ENCODE measurements at places on chromosomes 12 and 14.

- DNase-seq: no peak
Observed at GRCh38 chr14:75375983-75376382, 51.8 kb upstream of the JDP2 start.

- no peak for DNase-seq
Observed at GRCh38 chr12:104513681-104514080, 56.9 kb downstream of the CHST11 start.

DNA sequence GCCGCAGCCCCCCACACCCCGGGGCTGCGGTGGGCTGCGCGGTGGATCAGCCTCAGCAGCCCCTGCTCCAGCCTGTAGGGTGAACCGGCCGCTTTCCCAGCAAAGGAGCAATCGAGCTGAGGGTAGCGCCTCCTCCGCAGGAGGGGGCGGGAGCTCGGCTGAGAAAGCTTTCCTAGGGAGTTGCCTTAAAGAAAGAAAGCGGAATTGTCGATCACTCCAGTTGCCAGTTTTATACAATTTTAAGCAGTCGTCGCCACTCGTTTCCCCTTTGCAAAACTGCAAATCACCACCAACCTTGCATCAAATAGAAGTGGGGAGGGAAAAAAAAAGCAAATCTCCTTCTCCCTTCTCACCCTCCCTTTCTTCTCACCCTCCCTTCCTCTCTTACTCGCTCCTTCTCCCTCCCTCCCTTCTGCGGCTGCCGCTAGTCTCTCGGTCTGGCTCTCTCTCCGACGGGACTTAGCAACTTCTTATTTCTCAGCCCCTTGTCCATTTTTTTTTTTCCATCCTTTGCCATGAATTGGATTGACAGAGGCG, at the start of gene PDE3A:
PDE3A (plus strand) TSS at position 424 of the 537 bp plus-strand sequence. CDS start 748 bp downstream, outside the sequence.
- DNase-seq: no peak

DNA sequence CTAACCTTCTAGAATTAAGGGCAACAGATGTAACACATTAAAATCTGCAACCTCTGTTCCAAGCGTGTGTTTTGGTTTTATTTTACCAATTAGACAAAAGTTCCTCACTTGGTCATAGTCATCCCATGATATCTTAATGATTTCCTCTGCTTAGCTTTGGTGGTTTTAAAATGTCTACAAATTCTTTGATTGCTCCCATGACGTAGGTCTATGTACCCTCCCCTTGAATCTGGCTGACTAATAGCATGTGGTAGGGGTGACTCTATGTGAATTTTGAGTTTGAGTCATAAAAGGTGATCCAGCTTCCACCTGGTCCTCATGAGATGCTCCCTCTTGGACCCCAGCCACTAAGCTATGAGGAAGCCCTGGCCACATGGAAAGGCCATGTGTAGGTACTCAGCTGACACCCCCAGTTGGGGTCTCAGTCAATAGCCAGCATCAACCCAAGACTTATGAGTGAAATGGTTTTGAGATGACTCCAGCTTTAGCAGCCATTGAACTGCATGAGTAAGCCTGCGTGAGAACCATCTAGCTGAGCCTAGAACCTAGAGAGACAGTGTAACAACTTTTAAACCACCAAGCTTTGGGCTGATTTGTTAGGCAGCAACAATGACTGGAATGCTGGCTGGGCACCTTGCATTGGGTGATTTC, 247.1 kb downstream of the MSRB3 start:
- no peak for DNase-seq

- no peak for DNase-seq
Observed at GRCh38 chr14:33986804-33987203, 35.9 kb upstream of the EGLN3 start.

- DNase-seq: no peak
Observed at GRCh38 chr14:71231521-71232393, 324.5 kb downstream of the PCNX1 start.

DNA sequence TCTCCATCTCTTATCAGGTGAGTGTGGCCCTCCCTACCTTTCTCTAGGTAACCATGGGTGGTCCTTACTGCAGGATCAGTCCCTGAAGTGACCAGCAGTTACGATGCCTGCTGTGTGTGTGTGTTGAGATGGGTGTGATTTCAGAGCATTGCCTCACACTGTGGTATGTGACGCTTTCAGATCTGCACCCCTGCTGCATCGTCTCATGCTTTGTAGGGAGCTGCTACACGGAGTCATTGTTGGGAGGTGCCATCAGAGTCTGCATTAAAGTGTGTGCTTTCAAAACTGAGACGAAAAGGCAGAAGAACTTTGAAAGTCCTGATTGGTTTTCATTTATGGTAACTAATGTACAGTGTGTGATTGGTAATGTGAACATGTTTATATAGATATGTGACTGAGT, 150.5 kb downstream of the PELI2 start:
- no peak for DNase-seq

GRCh38 chr14:59664741-59665140, 88.1 kb upstream of the CCDC175 start:
- DNase-seq: no peak

DNA sequence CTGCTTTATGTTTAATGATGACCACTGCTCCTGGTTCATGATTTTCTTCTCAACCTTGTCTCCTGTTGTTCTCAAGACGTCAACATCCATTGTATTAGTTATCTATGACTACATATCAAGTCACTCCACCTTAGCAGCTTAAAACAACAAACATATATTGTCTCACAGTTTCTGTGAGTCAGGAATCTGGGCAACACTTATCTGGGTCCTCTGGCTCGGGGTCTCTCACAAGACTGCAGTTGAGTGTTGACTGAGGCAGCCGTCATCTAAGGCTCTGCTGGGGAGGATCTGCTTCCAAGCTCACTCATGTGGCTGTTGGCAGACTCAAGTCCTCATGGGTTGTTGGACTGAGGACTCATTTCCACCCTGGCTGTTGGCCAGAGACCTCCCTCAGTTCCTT, 27.3 kb upstream of the FRS2 start:
- no peak for DNase-seq

DNA sequence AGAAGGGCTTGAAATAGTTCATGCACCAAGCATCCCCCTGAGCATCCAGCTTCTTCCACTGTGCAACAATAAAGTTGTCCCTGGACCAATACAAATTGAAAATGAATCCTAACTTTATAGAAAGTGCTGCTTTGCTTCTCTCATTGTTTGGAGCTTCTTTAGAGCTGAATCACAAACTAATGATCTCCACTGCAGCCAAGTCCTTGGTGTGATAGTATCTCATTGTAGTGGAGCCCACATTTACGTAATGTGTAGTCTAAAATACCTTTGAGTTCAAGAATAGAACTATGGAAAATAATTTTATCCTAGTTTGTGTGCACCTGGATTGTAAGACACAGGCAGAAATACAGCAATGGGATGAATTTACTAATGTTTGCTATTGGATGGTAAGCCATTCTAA, 319.9 kb downstream of the EGLN3 start:
- DNase-seq: no peak

DNA sequence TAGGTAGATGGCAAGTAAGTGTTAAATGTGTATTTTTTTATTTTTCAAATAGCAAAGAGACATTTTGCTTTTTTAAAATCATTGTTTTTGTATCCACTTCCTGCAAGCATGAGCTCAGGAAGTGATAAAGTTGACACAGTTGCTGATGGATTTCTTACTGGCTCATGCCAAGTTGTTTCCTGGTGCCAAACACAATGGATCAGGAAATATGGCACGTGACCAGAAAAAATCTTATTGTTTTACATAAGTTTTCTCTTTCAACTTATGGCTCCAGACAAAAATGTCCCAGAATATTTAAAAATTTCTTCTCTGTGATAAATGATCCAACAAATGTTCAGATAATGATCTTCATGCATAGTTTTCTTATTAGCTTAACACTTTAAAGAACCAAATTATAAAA, 1279.1 kb upstream of the FLRT2 start:
- no peak for DNase-seq

GRCh38 chr14:93737634-93738033, 50.7 kb downstream of the PRIMA1 start:
- no peak for DNase-seq

DNA sequence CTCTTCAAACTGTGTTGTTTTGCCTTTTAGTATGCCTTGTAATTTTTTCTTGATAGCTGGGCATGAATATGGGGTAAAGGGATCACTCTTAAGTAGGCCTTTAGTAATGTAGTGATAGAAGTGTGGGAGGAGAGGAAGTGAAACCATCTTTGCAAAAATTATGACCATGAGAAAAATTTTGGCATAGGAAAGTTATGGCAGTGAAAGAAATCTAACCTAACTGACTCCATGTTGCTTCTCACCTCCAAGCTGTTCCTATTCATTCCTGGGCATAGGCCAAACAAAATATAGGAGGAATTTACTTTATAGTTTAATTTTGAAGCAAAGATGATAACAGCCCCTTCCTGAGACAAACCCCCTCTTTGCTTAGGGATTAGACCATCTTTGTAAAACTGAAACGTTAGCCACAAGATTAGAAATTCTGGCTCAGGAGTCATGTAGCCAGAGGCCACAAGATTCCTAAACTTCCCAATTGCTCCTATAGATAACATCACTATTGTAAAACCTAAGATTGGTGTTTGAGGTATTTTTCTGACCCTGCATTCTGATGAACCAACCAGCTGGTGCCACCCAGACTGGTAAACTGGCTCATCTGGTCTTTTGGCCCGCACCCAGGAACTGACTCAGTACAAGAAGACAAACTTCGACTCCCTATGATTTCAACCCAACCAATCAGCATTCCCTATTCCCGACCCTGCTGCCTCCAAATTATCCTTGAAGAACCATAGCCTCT, 45.8 kb downstream of the CRADD start:
- no peak for DNase-seq

GRCh38 chr14:89167705-89168104, 249.3 kb downstream of the FOXN3 start:
- no peak for DNase-seq

GRCh38 chr12:42660968-42661937, 71.7 kb upstream of the PRICKLE1 start:
- no peak for DNase-seq

GRCh38 chr12:115088995-115089841, 405.2 kb upstream of the TBX3 start:
- no peak for DNase-seq
